Naive thymus-derived CD4-positive, alpha-beta T cell (primary cell): ENCODE measurements at places on chromosomes 16 and 17. TPM values are rescaled to one million over a fixed set of nuclear protein-coding genes. Genes with fewer than 3 reads are reported as not detected.
A peak's percentile ranks its signal among the peaks of the same experiment; 100 is the strongest.

GRCh38 chr17:83014940-83015910 is 64.2 kb upstream of the METRNL start:
- DNase-seq = no peak

GRCh38 chr17:16329519-16330271 is 23.6 kb downstream of the CENPV start:
- no peak for DNase-seq

DNA sequence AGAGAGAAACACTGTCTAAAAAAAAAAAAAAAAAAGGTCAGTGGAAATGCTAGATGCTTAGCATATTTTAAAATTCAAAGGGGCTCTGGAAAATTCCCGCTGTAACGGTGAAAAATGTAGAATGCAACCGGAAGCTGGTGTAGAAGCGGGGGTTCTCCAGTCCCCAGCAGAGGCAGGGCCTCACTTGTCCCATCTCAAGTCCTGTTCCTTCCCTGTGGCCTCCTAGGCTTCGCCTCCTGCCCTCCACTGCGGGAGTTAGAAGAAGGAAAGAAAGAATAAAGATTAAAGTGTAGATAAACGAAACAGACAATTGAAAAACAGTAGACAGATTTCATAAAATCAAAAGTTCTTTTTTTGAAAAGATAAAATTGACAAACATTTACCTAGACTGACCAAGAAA is 14.8 kb upstream of the ZNF287 start:
- DNase-seq = no peak

DNA sequence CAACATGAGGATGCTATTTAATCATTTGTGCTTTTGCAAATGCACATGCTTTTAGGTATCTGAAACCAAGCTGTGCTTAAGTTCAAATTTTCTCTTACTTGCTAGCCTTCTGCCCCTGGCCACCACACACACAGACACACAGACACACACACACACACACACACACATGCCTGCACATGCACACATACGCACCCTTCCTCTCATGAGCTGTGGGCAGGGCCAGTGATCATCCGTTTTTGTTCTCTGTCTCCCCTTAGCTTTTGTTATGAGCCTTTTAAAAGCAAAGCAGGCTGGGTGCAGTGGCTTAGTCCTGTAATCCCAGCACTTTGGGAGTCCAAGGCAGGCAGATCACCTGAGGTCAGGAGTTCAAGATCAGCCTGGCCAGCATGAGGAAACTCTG is 34.2 kb downstream of the CD300LF start:
- no peak for DNase-seq

- DNase-seq = peak; percentile 22
Observed at GRCh38 chr16:21116148-21116693, 34.4 kb downstream of the DNAH3 start.

- no peak for DNase-seq
Observed at GRCh38 chr17:35716897-35717465, 14.5 kb upstream of the RASL10B start.

Gene C16orf96
- polyA plus RNA-seq = not detected

Gene KRTAP9-8
- not detected for polyA plus RNA-seq

Gene OTOP3
- polyA plus RNA-seq = not detected

Gene MYL4
- not detected for polyA plus RNA-seq

Gene OR1F1
- polyA plus RNA-seq = 0.35 TPM
